ENCODE measurements at places on chromosomes 2 and 18.
A peak's percentile ranks its signal among the peaks of the same experiment; 100 is the strongest.

DNA sequence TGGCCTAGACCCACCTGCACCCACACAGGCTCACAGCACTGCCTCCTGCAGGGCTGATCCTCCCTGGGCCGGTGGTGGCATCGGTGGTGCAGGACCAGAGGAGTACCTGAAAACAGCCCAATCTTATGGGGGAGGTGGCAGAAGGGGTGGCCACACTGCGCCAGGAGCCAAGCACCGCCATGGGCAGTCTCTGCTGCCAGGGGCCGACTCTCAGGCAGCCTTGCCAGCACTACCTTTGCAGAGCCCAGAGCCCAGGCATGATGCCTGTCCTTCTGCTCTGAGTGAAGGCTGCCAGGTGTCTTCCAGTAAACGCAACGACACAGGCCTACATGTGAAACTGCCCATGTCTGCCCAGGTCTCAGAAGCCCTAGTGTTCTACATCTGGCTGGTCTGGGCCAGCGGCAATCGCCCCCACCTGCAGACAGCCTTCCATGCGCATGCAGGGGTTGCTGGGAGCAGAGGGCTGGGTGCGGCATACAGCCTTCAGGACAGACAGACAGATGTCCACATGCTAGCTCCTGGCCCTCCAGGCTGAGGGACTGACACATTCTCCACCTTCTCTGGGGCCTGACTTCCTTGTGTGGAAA is 6.8 kb downstream of the HS6ST1 start:
- DNase-seq = no peak

DNA sequence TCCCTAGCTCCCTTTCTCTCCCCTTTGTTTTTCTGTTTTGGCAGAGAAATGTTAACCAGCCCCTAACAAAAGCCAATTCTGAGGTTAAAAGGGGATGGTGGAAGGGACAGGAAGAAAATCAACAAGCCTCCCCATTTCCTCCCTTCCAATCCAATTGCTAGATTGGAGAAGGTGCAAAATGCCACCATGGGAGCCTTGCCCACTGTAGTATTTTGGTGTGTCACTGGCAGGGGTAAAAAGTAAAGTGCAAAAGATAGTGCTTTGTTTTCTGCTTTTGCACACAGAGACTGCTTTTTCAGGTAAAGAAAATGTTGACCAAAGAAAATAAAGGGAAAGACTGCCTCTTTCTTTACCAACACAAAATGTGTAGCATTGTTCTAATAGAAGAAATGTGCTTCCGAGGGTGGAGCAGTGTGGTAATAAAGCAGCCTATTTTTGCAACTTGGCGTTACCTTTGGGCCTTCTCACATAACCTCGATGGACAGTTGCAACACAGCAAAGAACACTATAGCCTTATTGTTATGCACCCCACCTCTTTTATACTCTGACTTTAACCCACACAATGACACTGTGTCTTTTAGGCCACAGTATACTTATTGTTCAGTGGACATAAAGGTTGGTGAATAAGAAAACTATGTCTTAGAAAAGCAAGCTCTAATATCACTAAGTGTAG is 861.8 kb downstream of the BCL11A start:
- DNase-seq = no peak

- DNase-seq = no peak
These were observed 130.4 kb upstream of the PELI1 start for GRCh38 chr2:64274399-64275173.

GRCh38 chr2:23649819-23650218 is 264.8 kb downstream of the KLHL29 start:
- no peak for DNase-seq

GRCh38 chr2:24721470-24721869 is 71.7 kb downstream of the PTRHD1 start:
- peak; percentile 67 for DNase-seq

DNA sequence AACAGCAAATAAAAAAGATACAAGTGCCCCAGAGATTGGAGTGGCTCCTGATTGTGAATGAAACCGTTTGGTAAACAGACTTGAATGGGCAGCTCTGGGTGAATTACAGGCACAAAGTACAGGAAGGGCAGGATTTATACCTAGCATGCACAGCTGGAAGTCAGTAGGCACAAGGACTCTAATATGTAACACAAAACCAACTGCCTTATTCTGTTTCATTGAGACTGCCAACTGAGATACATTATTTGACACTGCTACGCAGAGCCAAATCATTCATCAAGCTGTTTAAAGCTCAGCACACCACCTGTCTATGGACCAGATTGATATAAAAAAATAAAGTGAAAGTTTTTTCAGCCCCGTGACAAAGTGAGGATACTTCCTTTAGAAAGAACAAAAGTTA is 541.2 kb downstream of the NUP35 start:
- no peak for DNase-seq

- DNase-seq = no peak
These were observed 38.5 kb downstream of the ASAP2 start for GRCh38 chr2:9244985-9245544.

- no peak for DNase-seq
These were observed 83.0 kb upstream of the FZD7 start for GRCh38 chr2:201950606-201951005.

DNA sequence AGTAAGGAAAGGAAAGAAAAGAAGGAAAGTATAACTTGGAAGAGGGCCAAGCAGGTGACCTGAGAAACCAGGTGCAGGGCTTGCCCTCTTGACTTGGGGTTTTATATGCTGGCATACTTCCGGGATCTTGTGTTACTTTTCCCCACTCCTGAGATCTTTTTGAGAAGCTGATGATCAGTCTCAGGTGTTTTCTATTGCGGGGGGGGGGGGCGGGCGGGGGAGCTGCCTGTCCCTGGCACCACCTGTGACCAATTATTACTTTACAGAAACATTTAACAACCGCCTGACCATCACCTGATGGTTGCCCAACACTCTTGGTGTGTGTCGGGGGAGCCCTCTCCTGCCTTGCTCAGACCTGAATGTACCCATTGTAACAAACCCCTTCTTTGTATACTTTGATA is 6.9 kb upstream of the CASP10 start:
- no peak for DNase-seq

DNA sequence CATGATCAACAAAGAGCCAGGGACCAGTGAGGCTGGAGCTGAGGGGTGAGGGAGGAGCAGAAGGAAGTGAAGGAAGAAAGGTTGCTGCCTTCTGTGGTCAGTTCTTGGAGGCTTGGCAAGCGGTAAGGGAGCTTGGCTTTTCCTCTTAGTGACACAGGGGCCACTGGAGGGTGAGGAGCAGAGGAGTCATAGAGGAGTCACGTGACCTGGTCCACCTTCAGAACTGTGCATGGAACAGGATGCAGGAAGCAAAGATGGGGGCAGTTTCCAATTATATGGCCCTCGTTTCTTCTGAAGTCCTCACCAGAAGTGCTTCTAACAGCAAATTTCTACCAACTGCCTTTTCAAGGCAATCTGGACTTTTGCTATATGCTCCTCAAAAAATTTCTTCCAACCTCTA is 326.9 kb upstream of the SMIM21 start:
- DNase-seq = no peak

DNA sequence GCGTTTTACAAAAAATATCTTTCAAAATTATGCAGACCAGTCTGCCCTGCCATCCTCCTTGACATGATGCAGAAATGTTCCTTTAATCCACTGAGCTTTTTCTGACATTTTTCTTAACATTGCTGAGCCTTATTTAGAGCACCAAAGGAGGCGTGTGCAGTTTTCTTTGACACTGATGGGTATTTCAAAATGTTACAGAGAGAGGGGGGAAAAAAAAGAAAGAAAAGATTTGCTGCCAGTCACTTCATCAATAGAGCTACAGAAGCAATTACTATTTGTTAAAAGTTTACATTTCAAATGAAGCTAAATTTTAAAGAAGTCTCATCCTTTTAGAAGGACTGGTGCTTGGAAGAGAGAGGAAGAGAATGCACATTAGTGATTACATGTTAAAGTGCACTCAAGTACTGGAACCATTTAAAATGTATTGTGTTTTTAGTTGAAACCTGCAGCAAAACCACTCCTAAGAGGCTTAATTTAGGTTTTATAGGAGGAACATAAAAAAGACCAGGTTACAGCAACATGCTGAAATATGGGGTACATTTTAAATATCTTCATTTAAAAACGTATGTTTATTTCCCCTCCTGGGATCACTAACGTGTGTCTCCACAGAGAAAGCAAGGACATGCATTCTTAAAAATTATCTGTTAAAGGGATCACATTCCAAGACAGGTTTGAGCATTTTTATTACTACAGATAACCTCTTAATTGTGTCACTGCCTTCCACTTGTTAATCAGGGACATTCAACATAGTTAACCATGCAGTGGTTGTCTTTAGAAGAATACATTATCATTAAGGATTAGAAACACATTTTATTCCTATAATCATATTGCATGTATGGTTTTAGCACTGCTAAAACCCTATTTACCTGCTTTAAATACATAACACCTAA is 258.4 kb downstream of the MEIS1 start:
- no peak for DNase-seq

DNA sequence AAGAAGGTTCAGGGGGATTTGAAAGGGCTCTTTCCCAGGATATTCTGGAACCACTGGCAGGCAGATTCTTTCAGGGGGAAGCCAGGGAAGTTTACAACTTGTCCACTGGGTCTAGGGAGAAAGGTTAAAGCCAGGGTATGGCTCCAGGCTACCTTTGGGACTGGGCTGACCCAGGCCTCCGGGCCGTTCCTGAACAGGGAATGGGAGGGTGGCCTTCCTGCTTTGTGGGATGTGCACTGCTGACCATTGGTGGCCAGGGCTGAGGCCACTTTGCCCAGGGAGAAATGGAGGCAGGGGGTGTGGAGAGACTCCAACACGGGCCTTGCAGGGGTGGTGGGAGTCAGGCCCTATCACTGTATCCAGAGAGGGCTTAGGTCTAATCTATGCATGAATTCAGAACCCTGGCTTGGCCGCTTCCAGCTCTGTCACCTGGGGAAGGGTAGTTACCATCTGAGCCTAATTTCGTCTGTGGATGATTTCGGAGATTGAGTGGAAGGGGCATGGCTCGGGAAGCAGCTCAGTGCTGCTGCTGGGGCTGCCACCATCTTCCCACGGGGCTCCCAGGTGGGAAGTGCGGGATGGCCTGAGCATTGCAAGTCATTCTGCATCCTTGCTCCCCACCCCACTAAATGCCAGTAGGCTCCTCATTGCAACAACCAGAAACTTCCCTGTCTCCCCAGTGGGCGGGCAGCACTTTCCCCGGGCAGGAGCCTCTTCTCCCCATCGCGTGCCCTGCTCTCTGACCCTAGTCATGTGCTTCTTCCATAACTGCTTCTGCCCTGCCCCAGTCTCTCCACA is 57.1 kb upstream of the OTOF start:
- no peak for DNase-seq

- peak; percentile 32 for DNase-seq
These were observed 372.8 kb upstream of the RAB6C start for GRCh38 chr2:129606496-129607270.

DNA sequence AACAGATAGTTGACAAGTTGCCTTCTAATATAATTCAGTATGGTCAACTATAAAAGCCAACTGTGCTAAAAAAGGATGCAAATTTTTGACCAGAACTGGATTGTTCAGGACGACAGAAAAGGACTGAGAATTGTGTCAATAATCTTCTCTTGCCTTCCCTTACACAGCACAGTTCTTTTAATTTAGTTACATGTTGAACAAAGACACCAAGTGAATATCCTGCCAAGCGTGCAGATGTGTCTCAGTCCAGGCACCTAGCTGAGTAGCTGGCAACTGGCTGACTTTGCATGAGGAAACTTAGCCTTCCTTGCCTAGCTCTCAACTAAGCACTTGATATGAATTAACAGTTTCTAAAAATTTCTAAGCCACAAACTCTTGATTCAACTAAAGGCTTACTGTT is 801.4 kb downstream of the BCL11A start:
- DNase-seq = no peak

DNA sequence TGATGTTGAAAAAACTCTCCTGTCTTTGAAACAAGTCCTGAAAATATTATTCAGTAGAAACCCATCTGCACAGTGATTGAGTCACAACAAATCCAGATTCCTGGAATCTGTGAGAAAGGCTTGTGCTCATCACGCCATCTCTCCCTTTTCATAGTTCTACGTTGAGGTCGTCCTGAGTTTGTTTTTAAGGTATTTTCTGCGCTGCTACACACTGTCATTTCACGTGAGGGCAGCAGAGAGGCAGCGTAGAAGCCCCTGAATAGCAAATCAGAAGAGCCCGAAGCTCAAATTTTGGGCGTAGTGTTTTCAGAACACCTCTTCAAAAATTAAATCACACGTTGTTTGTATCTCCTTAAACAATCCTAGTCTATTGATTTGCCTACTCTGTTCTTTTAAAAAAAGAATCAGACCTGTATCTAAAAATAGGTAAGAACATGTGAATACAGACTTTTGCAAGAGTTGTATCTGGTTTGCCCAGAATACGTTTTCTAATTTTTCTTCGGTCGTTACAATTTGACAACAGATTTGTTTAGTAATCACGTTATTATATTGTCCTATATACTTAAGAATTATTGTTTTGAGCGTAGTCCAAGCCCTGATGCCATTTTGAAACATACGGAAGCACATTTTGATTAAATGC is 61.6 kb upstream of the SLC38A11 start:
- no peak for DNase-seq

- no peak for DNase-seq
These were observed 35.8 kb downstream of the LOXHD1 start for GRCh38 chr18:46621111-46621766.

- DNase-seq = no peak
These were observed 1354.9 kb upstream of the TMEFF2 start for GRCh38 chr2:193549661-193550060.

GRCh38 chr18:8468921-8469335 is 140.3 kb upstream of the RAB12 start:
- DNase-seq = peak; percentile 31

GRCh38 chr2:105468582-105469042 is 69.8 kb upstream of the FHL2 start:
- no peak for DNase-seq

DNA sequence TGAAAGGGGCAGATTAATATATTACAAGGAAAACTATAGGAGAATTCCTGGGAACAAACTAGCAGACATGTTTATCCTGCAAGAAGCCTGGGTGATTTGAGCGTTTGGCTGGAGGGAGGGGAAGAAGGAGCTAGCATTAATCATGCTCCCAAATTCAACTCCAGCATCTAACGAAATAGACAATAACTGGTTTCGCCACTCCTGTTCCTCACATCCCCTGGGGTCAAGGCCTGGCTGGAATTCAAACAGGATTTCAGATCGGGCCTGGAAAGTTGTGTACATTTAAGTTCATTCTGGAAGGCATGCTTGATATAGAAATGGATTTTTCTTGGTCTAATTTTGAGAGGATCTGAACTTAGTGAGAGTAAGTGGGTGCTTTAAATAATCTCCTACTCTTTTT is 126.1 kb upstream of the CTAGE1 start:
- DNase-seq = peak; percentile 23

GRCh38 chr18:48627216-48627615 is 88.4 kb downstream of the CTIF start:
- DNase-seq = no peak

DNA sequence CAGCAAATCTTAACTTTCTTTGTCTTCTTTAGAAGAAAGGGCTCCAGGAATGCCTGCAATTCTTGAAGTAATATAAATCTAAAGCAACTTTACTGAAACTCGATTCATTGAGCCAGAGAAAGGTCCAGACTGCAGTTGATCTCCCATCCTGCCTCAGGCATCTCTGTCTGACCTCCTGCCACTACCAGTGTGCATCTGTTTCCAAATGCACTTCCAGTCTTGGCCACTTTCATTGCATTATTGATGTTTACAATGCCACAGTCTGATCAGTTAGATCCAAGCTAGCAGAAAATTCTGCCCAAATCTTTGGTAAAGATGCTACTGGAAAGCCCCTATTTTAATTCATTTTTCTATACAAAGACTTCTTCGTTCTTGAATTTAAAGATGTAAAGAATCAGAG is 158.0 kb downstream of the RAPGEF4 start:
- no peak for DNase-seq
